ENCODE measurements at places on chromosomes 16 and 17. TPM values are rescaled to one million over a fixed set of nuclear protein-coding genes. Genes with fewer than 3 reads are reported as not detected.
A peak's percentile ranks its signal among the peaks of the same experiment; 100 is the strongest.

- peak; percentile 52 for DNase-seq
Observed at GRCh38 chr17:46962374-46962790, 16.7 kb downstream of the RPRML start.

The TMEM204 gene
- 37.5 TPM for total RNA-seq

DNA sequence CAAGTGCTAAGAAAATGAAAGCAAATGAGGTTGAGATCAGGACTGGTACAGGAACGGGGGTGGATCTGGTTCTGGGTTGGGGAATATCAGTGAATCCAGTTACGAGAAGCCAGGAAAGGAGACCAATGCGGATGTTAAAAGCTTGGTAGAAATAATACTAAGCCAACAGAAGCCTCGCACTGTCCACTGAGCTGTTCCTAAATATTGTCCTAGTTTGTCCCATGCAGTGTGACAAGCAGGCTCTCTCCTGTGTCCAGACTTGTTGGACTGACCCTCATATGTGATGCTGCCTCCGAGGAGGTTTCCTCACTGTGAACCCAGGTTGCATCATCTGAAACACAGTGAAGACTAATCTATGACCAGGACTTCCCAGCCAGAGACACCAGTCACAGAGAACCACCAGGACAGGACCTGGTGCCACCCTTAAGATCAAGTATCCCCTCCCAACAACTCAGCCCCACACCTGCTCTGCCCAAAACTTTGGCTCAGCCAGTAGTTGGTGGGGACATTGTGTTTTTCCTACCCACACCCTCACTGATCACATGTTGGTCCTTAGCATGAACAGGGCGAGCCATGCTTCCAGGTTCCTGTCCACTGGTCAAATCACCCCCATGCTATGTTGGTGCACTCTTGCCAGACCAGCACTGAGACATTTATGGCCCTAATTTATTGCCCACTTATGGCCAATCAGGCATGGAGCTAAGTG is 32.7 kb upstream of the SCNN1B start:
- no peak for DNase-seq

- no peak for DNase-seq
Observed at GRCh38 chr17:29594519-29595090, 1.7 kb downstream of the ANKRD13B start.

The CSF3 gene
- total RNA-seq: 2.9 TPM

- DNase-seq: peak; percentile 58
Observed at GRCh38 chr17:18920911-18921441, 31.0 kb upstream of the SLC5A10 start.

DNA sequence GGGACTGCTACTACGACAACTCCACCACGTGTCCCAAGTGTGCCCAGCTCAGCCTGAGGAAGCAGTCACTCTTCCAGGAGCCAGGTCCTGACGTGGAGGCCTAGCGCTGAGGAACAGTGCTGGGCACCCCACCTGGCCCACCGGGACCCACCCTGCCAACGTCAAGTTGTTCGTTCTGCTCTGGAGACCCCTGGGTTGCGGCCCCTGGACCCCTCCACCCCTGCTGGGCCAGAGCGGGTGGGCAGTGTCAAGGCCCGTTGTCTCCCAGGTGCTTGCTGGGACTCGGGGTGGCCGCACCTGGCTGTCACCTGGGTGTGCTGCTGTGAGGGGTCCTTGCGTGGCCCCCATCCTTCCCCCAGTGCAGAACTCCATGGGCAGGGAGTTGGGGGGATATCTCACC is 34.4 kb downstream of the CDRT15L2 start:
- no peak for DNase-seq

The YBX2 gene
- not detected for total RNA-seq

The ITPRIPL2 gene
- 40.8 TPM for total RNA-seq

The CDH5 gene
- total RNA-seq: 804 TPM

DNA sequence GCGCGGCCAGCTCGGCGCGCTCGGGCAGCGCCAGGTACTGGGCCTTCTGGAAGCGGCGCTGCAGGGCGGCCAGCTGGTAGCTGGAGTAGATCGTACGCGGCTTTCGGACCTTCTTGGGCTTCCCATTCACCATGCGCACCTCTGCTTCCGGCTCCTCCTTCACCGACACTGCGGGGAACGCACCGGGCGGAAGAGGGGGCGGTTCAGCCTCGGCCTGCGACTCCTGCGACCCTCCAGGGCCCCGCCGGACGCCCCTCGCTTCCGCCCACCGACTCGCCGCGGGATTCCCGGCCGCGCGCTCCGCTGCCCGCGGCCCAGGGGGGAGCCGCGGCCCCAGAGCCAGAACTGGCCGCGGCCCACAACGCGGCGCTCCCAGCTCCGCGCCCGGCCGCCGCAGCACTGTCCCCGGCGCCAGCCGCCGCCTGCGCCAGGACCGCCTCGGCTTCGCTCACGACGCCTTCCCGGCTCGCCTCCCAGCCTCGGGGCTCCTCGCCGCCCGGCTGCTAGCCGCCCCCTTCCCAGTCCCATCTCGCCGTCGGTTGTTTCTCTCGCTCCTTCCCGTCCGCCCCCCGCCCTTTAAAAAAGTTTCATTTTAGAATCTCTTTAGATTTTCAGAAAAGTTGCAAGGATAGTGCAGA is 1.5 kb downstream of the DLX3 start:
- DNase-seq: no peak
